ENCODE measurements at places on chromosomes 3 and 15. TPM values are rescaled to one million over a fixed set of nuclear protein-coding genes. Genes with fewer than 3 reads are reported as not detected.

Gene CCR1
- 0.51 TPM for total RNA-seq

- peaks cover 16% of the 10 kb centered on the region for H3K27me3 ChIP-seq
- no peak for DNase-seq
- no peaks in the 10 kb centered on the region for H3K4me1 ChIP-seq
- no peaks in the 10 kb centered on the region for H3K36me3 ChIP-seq
- H3K27ac ChIP-seq: no peak overlapping the region
- no peak overlapping the region for H3K4me3 ChIP-seq
Observed at GRCh38 chr15:98536976-98537375, 111.4 kb upstream of the IGF1R start.

Gene LRRC2
- not detected for total RNA-seq

Gene NEK10
- total RNA-seq: 0.84 TPM

- peaks cover 6% of the 10 kb centered on the region for H3K36me3 ChIP-seq
- no peak for DNase-seq
- H3K27ac ChIP-seq: no peak overlapping the region
Observed at GRCh38 chr3:188680189-188680588, 491.6 kb upstream of the TPRG1 start.

Gene FAM174B
- 3.7 TPM for total RNA-seq

- H3K36me3 ChIP-seq: no peaks in the 10 kb centered on the region
- peaks cover 23% of the 10 kb centered on the region for H3K27me3 ChIP-seq
- no peak for DNase-seq
- H3K4me3 ChIP-seq: no peak overlapping the region
- no peak overlapping the region for H3K27ac ChIP-seq
Observed at GRCh38 chr15:69114331-69114928, 46.0 kb upstream of the GLCE start.

GRCh38 chr3:131114256-131114655 is 87.6 kb downstream of the NEK11 start:
- no peaks in the 10 kb centered on the region for H3K36me3 ChIP-seq
- H3K4me3 ChIP-seq: no peak overlapping the region
- H3K4me1 ChIP-seq: no peaks in the 10 kb centered on the region
- H3K27me3 ChIP-seq: peaks cover 1% of the 10 kb centered on the region

Gene ANKUB1
- not detected for total RNA-seq

- H3K36me3 ChIP-seq: no peaks in the 10 kb centered on the region
- no peak overlapping the region for H3K4me3 ChIP-seq
- H3K27ac ChIP-seq: no peak overlapping the region
- H3K4me1 ChIP-seq: no peaks in the 10 kb centered on the region
Observed at GRCh38 chr15:84942456-84942855, 39.2 kb upstream of the PDE8A start.

Data from activated T-helper 2 cell treated with anti-CD3 and anti-CD28 coated beads, Interferon-gamma antibody, Interleukin-2, Interleukin-4, amounts not matched to agents 10 μg/mL and 5 μg/mL and 100 μg/mL, durations not matched to agents 14 hours and 24 hours and 36 hours (primary cell).